CD4-positive, alpha-beta T cell treated with Interleukin-10 for 1 hour (primary cell): ENCODE measurements at places on chromosomes 6 and 20.

DNA sequence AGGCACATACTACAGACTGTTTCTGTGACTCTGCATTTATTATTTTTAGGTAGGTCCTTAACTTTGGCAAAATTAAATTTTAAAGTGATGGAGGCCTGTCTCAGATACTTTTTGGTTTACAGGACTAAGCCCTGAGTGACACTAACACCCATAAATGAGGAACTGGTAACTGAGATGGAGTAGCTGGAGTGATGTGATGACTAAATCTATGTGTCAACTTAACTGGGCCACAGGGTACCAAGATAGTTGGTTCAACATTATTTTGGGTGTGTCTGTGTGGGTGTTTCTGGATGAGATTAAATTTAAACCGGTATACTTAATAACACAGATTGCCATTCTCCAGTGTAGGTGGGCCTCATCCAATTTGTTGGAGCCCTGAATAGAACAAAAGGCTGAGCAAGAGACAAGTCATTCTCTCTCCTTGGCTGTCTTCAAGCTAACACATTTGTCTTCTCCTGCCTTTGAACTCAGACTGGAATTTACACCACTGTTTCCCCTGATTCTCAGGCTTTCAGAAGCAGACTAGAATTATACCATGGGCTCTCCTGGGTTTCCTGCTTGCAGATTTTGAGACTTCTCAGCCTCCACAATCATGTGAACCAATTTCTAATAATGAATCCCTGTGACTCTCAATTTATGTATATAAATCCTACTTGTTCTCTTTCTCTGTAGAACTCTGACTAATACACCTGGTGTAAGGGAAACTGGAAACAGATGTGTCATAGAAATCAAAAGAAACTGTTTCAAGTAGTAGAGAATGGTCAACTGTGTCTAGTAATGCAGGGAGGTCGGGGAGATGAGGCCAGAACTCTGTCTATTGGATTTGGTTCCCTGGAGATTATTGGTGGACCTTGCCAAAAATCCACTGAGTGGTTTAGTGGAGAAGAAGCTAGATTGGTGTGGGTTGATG is 579.2 kb downstream of the EPM2A start:
- DNase-seq: no peak

DNA sequence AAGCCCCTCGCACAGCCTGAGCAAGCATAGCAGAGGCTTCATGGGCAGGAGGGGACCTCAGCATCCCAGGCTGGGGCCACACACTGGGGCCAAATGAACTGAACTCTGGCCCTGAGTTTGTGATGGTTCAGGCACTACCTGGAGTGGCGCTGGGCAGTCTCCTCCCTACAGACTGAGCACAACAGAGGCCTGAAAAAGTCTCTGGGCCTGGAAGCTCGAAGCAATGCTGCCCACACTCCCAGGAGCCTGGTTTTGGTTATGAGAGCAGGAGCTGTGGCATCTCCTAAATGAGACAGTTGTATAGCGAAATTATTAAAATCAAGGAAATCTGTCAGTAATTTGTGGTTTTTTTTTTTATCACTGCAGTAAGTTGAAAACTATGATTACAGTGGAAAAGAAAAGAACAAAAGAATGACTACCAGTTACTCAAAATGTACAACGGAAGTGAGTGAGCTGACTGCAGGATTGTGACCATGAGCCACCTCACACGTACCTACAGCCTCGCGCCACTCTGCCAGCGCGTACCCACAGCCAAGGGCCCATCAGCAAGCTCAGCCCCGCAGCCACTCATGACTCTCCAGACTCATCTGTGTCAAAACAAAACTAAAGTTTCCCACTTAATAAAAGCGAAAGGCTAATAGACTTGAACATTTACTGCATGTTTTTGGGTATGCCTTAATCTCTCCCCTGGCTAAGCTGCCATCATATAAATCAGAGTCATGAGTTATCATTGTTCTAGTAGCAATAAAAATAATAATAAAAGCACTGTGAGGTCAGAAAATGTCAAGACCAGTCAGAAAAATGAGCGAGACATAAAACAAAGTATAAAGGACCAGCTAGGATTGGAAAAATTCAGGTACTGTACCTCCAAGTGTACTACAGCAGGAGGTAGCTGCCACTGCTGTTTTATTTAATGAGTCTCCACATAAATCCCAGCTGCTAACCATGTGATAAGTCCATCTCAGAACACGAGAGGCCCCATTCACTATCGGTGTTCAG is 177.0 kb downstream of the FOXC1 start:
- DNase-seq: no peak

- DNase-seq: no peak
Observed at GRCh38 chr6:35356391-35356790, 14.0 kb downstream of the PPARD start.

DNA sequence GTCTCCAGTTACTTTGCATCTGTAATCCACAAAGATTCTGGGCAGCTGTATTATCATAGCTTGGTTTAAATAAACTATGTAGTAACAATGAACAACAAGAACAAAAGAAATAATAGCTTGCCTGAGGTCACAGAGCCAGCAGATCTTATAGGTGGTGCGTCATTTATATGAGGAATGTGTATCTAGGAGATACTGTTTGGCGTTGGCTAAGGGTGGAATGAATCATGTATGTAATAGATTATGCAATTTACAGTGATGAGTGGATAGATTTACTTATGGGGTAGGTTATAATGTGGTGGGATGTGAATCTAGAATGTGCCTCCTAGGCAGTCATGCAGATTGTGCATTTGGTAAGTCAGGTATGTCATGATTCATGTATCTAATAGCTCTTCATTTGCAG is 42.8 kb downstream of the HNF4A start:
- no peak for DNase-seq

DNA sequence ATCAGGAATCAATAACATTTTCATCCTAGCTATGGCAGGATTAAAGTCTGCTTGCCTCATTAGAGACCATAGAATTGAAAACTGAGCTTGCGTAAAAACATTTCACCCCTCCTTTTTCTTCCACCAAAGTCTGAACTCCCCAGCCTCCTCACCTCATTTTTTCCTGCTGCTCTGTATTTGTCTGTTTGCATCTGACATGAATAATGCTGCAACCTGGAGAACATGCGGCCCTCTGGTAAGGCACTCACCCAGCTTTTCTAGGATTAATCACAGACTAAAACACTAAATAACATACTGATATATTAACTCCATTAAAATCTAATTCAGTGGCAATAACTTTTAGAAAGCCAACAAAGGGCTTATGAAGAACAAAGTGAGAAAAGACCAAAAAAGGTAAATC is 677.7 kb upstream of the NRSN1 start:
- no peak for DNase-seq

DNA sequence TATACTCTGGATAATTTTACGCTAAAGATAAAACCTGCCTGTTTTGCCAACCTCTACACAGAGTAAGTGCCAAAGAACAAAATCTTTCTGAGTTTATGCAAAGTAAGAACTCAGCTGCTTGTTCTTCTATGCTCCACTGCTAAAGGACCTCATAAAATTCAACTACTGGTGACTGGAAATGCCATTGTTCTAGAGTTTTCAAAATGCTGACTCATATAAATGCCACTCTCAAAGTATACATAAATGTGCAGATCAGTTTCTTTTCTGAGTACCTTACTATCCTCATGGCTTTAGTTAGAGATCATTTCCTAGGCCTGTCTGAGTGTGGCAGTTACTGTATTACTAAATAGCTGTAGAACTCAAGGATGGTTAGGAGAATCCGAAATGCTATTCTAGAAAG is 45.6 kb downstream of the LYRM4 start:
- no peak for DNase-seq

DNA sequence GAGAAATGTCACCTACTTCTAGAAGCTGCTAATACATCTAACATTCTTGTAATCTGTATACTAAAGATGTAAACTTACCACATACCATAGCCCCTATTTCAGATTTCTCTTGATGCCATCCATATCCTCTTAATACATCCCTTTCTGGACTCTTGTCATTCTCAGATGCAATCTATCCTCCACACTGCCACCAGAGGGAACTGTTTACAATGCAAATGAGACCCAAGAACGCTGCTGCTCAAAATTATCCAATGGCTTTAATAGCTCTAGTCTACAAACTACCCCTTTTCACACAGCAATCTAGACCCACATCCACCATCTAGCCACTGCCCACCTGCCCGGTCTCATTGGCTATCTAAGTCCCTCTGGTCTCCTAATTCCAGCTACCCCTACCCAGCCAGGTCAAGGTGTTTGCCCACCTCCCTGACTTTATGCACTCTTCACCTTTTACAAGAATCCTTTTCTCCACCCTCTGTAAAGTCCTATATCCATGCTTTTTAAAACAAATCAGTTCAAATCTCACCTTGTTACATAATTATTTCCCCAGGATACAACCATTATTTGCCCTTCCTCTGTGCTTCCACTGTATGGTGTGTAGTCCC is 14.8 kb downstream of the FAXC start:
- peak; percentile 15 for DNase-seq

DNA sequence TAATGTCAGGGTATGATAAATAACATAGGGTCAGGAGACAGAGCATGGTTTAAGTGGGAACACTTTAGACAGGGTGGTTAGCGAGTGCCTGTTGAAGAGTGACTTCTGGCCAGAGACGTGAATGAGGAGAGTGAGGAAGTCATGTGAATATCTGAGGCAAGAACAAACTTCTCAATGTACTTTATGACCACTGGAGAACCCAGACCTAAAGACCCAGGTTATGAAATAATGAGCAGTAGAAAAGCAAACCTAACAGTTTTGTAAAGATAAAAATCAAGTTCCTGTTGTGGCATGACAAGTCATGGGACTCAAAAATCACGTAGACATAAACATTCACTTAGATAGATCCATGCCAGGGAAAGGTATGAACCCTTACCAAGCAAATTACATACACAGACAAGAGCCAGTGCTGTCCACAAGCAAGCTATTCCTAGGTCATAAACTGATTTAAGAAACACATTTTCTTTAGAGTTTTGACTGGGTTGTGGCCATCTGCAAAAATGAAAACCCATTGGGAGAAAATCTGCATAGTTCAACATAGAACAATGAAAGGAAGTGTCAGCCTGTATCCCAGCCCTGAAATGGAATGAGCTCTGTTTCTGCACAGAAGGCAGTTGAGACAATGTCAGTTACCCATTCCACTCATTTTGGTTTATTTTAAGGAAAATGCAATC is 2.2 kb upstream of the MYCT1 start:
- no peak for DNase-seq

- no peak for DNase-seq
Observed at GRCh38 chr6:36865835-36866234, 8.8 kb downstream of the PPIL1 start.

DNA sequence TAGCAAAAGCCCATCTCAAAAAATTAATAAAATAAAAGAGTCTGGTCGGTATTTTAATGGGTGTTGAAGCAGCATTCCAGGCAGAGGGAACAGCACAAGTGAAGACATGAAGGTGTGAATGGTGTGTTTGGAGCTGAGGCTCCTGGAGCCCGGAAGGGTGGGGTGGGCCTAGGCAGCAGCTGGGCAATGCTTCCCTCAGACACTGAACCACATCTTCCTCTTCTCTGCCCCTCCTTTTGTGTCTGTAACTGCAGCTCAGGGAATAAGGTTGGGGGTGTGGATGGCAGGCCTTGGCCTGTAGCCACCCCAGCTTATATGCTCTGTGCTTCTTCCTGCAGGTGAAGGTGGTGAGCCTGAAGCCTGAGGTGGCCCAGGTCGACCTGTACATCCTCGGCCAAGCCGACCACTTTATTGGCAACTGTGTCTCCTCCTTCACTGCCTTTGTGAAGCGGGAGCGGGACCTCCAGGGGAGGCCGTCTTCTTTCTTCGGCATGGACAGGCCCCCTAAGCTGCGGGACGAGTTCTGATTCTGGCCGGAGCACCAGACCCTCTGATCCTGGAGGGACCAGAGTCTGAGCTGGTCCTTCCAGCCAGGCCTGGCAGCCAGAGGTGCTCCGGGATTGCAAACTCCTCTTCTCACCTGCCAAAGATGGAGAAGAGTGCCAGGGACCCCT is 26.6 kb downstream of the POFUT1 start:
- DNase-seq: no peak

DNA sequence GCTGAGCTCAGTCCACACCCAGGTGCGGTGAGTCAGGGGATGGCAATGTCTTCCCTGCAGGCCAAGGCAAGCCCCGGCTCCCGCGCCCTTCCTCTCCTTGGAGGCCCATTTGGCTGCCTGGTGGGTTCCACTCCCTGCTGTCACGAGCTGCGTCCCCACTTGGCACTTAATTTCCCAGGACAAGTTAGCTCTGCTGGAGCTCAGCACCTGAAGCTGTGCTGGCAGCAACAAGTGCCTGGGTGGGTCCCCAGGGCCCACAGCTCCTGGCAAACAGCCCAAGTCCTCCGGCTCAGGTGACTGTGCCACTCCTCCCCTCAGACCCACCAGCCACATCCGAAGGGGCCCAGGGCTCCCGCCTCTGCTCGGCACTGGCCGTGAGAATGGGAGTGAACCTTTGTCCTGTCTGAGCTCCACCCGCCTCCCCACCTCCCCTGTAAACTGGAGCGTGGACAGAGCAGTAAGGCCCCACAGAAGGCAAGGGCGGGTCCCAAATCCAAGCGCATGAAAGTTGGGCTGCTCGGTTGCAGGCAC is 16.9 kb downstream of the LAMA5 start:
- no peak for DNase-seq

- DNase-seq: no peak
Observed at GRCh38 chr6:81890846-81891245, 138.4 kb upstream of the TENT5A start.

- DNase-seq: peak; percentile 74
Observed at GRCh38 chr20:49846206-49846807, 33.7 kb downstream of the SLC9A8 start.

DNA sequence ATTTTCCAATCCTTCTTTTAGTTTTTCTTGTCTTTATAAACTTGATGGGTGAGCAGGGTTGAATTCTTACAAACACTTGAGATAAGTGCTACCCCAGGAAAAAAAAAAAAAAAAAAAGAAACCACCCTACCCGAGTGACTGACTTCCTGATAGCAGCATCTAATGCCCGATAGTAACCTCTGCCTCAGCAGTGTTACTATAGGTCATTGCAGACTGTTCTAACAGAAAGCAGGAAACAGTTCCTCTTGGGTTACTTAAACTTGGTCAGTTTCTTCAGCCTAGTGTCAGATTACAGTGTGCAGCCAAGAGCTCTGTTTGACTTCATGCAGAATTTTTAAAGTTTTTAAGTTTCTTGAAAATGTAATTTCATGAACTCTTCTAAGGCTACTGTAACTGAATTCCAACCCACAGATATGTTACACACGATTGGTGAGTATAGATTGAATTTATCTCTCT is 2.1 kb downstream of the MYLIP start:
- peak; percentile 82 for DNase-seq

GRCh38 chr6:87151471-87151780 is 3.9 kb upstream of the ZNF292 start:
- DNase-seq: no peak

- DNase-seq: peak; percentile 92
Observed at GRCh38 chr6:63635588-63636517, at the start of gene PHF3. PHF3 (plus strand) TSS chr6:63635802; CDS start chr6:63646552, 10,750 bp downstream.

DNA sequence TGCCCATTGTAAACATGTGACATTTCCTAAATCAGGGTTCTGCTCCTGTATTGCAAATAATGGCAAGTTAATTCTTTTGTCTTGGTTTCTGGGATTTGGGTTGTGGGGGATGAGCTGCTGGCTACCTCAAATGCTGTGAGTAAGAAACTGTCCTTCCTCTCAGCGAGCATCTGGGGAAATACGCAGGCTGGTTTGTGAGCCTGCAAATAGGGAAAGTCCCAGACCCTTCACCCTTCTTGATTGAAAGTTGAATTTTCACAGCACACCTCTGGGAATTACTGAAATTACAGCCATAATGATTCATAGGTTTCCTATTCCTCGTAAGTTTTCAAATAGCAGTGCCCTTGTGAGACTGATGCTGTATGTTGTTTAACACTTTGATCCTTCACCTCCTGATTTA is 138.1 kb downstream of the TBXT start:
- no peak for DNase-seq

GRCh38 chr20:51463560-51463959 is 79.0 kb downstream of the NFATC2 start:
- no peak for DNase-seq
